Posterior vena cava (tissue), 2 donors: ENCODE measurements at places on chromosomes 4 and X. TPM values are rescaled to one million over a fixed set of nuclear protein-coding genes. Genes with fewer than 3 reads are reported as not detected.

The TLL1 gene
- total RNA-seq: 9.8 TPM

The MSX1 gene
- 20.8 TPM for total RNA-seq

The SH2D1A gene
- total RNA-seq: 0.33 TPM

The GPRASP3 gene
- total RNA-seq: 6.7 TPM

The VCX2 gene
- not detected for total RNA-seq

The SSX4 gene
- total RNA-seq: not detected

The IGSF1 gene
- total RNA-seq: 0.62 TPM

The BCORL1 gene
- 14.8 TPM for total RNA-seq

The CTAG1A gene
- not detected for total RNA-seq

The SLITRK4 gene
- 4.2 TPM for total RNA-seq

The NPY5R gene
- total RNA-seq: 7.4 TPM

The FGD1 gene
- 9.6 TPM for total RNA-seq

The BBS12 gene
- 3.1 TPM for total RNA-seq

The GAGE12H gene
- not detected for total RNA-seq

The SRPK3 gene
- total RNA-seq: 5.4 TPM

The ADAMTS3 gene
- total RNA-seq: 3.2 TPM

The DUX4 gene
- not detected for total RNA-seq

The IL2RG gene
- 4.8 TPM for total RNA-seq

The BEND2 gene
- not detected for total RNA-seq
